ENCODE measurements at places on chromosomes 7 and 10.

GRCh38 chr7:44284881-44285541 lies 40.4 kb downstream of the CAMK2B start:
- DNase-seq, result no peak

DNA sequence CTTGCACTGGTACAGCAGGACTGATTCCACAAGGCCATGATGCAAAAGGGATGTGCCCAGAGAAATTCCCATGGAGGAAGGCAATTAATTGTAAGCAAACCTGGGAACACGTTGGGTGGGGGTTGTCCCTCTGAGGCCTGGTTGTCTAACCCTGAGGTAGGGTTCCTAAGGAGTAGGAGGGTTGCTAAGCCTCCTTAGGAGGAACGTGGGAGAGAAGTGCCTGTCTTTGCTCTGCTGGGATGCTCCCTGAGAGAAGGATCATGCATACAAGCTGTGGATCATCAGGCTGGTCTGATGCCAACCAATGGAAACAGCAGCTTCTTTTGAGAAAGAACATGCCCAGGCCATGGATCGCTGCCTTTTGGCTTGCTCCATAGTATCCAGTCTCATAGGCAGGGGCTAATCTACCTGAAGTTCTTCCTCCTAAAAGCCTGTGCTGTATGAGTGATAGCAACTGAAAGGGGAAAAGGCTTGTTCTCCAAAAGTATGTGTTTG lies 203.7 kb upstream of the NPVF start:
- DNase-seq, result no peak

- no peak for DNase-seq
Observed at GRCh38 chr10:116973946-116974455, 31.0 kb downstream of the SHTN1 start.

DNA sequence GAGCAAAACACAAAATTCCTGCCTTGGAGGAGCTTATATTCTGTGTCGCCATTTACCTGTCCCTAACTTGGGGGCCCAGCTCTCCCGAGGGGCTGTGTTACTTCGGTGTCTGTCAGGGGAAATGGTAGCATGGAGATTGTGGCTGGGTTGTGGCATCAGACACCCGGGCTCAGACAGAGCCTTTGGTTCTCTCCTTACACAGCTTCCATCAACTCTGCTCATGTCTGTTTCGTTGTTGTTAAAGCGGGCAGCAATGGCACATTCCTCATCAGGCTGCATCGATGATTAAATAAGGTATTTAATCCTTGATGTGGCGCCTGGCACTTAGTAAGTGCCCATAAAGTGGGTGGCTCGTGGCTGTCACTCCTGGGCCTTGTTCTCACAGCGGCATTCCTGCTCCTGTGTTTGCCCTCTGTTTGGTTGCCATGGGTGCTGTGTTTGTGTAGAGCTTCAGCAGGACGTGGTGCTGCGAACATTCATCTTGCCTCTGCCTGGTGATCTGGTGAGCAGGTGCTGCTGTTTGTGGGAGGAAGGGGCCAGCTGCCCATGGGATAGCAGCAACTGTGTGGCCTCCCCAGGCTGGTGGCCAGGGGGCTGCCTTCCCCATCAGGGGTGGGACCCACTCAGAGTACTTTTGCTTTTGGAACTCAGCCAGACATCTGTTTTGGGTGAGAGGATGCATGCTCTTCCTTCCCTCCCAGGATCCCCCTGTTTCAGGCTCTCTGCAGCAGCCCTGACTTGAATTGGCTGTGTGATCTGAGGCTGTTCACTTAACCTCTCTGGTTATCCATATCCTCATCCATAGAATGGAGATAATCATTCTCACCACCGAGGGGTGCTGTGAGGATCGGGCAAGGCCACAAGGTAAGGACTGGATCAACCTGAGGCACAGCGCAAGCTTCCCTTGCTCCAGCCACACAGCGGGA lies 207.2 kb upstream of the SVIL start:
- peak; percentile 78 for DNase-seq

DNA sequence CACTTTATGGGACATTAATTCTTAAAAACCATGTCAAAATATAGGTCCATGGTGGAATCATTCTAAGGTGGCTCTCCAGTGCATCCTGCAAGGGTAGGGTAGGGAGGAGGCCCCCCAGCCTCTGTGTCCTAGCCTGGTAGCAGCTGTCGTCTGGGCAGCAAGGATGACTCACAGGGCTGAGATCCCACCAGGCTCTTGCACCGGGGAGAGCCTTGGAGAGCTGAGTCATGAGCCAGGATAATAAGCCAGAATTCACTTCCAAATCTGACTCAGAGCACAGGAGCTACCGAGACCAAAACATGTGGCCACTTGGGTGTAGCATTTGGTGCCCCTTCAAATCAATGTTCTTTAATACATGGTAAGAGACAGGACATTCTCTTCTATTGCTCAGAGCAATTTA lies 298.5 kb downstream of the NEBL start:
- DNase-seq, result peak; percentile 96

DNA sequence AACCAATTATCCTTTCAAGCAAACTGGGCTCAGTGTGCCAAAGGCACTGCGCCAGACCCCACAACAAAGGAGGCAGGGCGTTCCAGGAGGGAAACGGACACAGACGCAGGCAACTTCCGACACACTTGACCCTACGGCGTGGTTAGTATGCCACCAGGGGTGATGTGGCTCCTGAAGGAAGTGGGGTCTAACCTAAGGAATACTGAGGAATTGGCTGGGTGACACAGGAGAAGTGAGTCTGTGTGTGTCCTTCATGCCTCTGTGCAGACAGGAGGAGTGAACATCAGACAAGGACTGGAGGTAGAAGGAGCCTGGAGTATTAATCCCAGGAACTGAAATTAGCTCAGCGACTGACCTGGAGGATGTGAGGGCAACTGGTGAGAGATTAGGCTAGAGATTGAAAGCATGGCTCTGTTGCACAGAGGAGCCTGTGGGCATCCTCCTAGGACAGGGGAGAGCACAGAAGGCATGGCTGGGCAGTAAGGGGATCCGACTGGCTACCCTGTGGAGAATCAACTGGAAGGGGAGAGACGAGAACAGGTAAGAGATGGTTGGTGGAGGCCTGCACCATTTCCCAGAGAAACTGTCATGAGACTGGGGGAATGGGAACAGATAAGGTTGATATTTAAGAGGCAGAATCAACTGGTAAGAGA lies 27.8 kb downstream of the GSDME start:
- DNase-seq, result no peak

- no peak for DNase-seq
Observed at GRCh38 chr7:119397156-119397555, 875.8 kb upstream of the KCND2 start.

DNA sequence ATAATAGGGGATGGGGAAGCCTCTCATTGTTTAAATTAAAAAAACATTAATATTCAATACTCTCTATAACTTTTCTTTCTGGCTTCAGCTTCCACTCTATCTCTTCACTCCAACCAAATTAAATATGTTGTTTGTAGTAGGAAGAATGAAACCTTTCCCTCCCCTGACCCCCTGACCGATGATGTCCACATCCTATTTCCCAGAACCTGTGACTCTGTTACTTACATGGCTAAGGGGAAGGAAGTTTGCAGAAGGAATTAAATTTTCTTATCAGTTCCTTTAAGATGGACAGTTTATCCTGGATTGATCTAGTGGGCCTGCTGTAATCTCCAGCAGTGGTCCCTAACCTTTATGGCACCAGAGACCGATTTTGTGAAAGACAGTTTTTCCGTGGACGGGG lies 130.0 kb downstream of the PLXDC2 start:
- no peak for DNase-seq

DNA sequence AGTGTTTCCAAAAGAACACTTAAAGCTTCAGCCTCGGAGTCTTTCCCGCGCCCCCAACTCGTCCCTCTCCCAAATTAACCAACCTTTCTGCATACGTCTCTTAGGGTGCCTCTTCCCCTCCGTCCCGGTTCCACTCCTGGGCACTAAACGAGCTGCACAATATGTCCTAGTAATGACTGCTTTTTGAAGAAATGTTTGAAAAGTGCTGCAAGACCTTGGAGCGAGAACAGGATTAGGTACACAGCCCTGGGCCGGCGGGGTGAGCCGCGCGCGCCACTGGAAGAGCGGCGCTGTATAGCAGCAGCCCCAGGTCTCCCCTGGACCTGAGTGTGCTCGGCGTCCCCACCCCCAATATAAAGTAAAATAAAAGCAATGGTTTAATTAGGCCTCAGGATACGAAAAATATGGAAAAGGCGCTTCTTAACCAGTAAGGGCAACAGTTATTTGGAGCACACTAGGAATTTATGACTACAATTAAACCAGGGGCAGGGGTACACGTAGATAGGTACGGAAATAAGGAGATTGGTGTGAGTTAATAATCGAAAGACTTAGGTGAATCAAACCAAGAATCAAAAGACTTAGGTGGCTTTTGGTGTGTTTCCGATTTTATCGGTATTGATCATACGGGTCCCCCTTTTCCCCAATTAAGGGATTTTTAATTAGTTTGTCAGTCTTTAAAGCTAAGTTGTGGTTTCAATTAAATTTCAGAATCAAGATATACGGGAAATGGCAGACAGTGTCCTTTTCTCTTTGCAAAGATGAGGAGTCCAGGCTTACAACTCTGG lies 1.9 kb downstream of the TET1 start:
- peak; percentile 30 for DNase-seq

GRCh38 chr7:96426027-96426426 lies 104.1 kb upstream of the SLC25A13 start:
- DNase-seq, result peak; percentile 10

DNA sequence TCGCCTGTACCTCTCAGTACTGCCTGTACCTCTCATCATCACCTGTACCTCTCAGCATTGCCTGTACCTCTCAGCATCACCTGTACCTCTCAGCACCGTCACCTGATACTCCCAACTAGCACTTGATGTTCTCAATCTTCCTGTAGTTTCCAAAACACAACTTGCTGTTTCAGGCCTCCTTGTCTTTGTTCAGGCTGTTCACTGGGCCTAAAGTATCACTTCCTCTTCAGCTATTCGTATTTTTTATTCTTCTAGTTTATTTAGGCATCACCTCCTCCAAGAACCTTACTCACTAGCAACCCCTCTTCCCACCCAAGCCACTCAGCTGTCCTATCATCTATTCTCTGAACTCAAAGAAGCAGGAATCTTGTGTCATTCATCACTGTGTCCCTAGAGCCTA lies 24.1 kb downstream of the OR6B1 start:
- DNase-seq, result no peak

DNA sequence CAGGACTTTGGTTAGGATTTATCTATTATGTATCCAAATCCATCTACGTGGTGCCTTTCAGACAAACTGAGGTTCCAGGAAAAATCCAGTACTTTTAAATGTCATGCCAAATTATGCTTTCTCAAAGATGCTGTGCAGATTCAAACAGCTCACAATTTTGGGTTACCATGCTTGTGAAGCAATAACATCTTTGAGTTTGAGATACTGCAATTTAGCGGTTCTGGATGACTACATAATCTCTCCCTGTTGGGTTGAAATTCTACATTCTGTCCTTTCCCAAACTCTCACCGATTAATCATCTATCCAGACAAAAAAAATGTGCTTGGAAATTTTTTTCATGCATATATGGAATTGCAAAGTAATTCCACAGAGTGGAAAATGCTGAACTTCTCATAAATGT lies 3.5 kb downstream of the RHOBTB1 start:
- no peak for DNase-seq

GRCh38 chr10:132937861-132938260 lies 4.5 kb downstream of the CFAP46 start:
- no peak for DNase-seq

GRCh38 chr7:147579148-147579547 lies 1011.4 kb upstream of the C7orf33 start:
- DNase-seq, result no peak

DNA sequence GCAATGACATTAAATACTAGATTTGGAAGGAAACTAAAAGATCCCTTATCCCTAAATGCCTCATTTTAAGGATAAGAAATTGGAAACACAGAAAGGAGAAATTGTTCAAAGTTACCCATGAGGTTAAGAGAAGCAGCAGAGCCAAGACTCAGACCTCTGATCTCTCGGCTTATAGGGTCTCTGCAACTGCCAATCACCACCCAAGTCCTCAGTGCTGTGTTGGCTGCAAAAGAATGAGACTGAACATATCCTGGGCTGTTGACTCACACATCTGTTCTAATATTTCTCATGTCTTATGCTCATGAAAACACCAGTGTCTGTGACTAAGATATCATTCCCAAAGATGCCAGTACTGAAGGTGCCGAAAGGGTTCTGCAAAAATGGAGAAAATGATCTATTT lies 153.3 kb downstream of the XPNPEP1 start:
- DNase-seq, result no peak

DNA sequence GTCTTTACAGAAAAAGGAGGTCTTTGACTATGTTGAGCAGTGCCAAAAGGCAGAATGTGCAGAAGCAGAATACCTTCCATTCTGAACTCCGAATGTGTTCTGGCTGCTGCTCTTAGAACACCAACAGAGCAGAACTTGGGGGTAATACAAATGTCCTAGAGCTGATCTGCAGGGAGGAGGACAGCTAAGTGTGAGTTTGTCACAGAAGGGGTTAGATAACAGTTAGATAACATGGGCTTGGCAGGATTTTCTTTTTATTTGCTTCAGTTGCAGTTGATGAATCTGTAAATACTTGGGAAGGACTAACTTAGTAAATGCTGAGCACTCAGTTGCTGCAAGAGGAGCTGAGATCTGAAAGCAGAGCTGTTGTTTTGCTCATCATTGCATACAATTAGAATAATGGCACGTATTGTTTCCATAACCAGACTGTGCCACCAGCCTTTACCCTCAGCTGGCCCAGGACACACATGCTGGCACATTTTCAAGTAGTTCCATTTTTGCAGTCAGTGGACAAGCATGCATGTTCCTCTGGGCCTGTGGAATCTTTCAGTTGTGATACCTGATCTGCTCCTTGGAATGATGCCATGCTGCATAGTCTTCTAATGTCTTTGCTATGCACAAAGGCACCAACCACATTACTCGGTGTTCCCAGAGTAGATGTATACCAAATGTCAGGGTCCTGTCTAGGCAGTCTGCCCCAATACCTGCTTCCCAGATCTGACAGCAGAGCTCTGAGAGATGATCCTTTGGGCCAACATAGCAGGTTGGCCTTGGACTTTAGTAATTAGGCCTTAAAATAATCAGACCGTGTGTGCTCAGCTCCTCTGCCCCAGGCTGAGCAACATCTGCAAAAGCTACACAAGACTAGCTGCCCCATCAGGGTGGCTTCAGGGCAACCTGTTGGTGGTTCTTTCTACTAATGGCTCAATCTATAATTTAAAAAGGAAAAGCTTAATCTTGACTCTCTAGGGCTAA lies 55.7 kb downstream of the GSDME start:
- peak; percentile 92 for DNase-seq

- no peak for DNase-seq
Observed at GRCh38 chr10:52099026-52099600, 215.0 kb upstream of the DKK1 start.

DNA sequence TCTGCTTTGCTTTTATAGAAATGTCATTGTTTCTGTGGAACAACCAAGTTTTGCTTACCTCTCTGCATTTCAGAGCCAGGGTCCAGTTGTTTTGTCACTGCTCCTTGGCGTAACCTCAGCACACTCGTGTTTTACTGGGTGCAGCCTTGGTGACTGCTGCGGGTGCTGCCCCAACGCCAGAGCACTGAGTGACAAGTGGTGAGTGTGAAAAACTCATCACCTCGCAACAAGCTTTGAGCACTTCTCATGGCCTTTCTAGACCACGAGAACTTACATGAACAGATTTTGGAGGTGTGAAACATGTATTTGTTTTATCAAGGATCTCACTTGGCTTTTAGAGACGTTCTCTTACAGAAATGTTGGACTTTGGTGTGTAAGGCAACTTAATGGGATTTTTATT lies 31.0 kb downstream of the GLRX3 start:
- no peak for DNase-seq

GRCh38 chr10:117532451-117533107 lies 10.0 kb upstream of the EMX2 start:
- DNase-seq, result no peak
